ENCODE measurements at places on chromosomes 2 and 18.
A peak's percentile ranks its signal among the peaks of the same experiment; 100 is the strongest.

- no peak for DNase-seq
Observed at GRCh38 chr2:30421604-30422443, 25.2 kb upstream of the LCLAT1 start.

GRCh38 chr18:35345460-35345921 lies 1.3 kb upstream of the ZNF24 start:
- no peak for DNase-seq

GRCh38 chr2:160293391-160294091 lies 93.5 kb upstream of the ITGB6 start:
- no peak for DNase-seq

- DNase-seq, result no peak
Observed at GRCh38 chr2:235183786-235184185, 232.0 kb downstream of the SH3BP4 start.

DNA sequence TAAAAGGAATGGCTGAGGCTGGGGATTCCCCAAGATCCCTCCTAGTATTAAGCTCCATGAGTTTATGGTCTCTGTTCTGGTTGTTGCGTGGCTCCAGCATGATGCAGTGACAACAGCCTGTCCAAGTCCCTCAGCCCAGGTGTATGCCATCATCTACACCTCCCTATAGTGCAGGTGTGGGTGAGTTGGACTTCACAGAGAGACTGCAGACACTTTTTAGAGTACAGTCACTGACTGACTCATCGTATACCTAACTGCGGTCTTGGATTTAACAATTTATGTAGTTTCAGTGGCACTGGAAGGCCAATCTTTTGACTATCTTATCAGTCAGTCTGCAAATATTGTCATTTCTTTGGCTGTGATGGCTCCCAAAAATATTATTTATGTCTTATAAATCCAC lies 415.0 kb downstream of the TMX3 start:
- DNase-seq, result no peak

GRCh38 chr18:35682281-35682867 lies 100.8 kb downstream of the GALNT1 start:
- DNase-seq, result no peak

GRCh38 chr2:222569826-222570225 lies 86.1 kb downstream of the FARSB start:
- DNase-seq, result no peak

- DNase-seq, result no peak
Observed at GRCh38 chr2:154850532-154850931, 152.0 kb downstream of the KCNJ3 start.

- DNase-seq, result peak; percentile 67
Observed at GRCh38 chr2:94874277-94874997, 3.2 kb downstream of the TEKT4 start.

DNA sequence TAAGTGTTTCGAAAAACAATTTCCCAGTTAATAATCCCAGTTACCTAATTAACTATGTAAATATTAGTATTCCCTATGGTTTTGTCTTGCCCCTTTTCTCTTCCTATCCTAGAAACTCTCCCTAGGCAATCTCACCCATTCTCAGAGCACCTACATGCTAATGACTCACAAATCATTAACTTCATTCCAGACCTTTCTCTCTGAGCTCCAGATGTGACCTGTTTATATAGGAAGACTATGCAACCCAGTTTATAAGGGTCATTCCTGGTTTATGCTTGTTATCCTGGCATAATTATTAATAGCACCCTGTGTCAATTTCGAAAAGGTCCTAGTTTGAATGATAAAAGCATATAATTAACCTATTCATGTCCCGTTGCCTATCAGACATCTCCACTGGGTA lies 14.8 kb upstream of the SERTAD2 start:
- no peak for DNase-seq

DNA sequence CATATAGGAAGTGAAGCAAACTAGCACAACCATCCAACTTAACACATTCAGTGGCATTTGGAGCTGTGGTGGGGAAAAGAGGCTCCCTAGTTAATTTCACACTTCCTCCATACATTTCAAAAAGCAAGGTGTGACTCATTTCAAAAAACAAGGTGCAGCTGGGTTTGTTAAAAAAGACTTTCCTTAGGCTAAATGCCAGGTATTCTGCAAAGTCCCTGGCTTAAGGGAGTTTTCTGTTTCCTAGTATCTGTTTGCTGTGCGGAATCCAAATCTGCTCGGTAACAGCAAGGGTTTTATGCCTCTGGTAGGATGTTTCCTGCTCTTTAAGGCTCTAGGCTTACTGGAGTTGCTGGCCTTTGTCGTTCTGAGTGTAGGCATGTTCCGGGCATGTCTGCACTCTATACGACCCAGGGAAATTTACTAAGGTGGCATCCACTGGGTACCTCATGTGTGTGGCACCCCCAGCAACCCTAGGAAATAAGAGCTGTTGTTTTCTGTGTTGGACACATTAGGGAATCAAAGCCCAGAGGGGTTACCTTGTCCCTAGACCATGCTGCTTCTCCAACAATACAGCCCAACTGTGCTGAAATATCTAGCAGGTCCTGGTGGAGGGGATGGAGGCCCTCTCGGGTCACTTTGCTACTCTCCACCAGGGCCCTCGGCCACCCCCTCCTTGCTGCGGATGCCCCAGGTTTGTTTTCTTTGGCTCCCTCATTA lies 634 bp upstream of the MSGN1 start:
- DNase-seq, result no peak

DNA sequence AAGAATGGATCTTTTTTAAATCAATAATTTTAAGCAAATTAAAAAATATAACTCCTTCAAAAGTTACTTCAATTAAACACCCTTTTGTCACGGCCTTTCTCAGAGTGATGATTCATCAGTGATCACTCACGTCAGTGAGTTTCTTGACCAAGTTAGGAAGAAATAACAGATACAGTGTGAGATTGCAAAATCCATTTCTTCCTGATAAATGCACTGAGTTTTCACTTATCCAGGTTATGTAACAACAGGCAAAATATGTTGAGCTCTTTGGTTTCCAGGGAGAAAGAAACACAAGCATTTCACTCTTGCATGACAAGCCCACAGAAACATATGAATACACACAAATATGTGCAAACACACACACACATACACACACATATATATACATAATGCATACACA lies 195.9 kb upstream of the CYRIA start:
- no peak for DNase-seq

DNA sequence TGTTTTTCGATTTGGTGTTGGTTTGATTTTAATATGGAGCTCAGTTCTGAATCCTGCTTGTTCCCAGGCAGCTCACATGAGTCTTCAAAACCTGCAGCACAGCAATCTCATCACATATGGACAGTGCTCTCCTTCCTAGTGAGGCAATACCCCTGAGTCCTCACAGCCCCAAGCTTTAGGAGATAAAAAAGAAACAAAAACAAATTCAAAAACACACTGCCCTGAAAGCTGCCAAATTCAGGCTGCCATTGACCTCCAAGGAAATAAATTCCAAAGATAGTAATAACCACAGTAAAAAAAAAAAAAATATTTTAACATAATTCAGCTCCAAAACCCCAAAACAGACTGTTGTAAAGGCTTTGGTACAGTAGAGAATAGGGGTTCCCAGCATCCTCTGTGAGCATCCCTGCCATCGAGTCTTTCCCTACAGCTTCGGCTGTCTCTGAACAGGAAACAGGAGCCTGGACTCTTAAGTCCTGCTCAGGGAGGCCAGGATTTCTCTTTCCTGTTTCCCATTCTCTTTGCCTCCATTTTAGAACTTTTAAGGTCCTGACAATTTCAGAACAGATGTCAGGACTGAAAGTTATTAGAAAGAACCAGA lies 14.7 kb upstream of the SP3 start:
- no peak for DNase-seq

GRCh38 chr2:150480971-150481830 lies 6.3 kb downstream of the RND3 start:
- no peak for DNase-seq

- DNase-seq, result no peak
Observed at GRCh38 chr18:6963452-6964097, 154.0 kb downstream of the LAMA1 start.

- DNase-seq, result no peak
Observed at GRCh38 chr2:96143848-96144480, 1.3 kb downstream of the DUSP2 start.

DNA sequence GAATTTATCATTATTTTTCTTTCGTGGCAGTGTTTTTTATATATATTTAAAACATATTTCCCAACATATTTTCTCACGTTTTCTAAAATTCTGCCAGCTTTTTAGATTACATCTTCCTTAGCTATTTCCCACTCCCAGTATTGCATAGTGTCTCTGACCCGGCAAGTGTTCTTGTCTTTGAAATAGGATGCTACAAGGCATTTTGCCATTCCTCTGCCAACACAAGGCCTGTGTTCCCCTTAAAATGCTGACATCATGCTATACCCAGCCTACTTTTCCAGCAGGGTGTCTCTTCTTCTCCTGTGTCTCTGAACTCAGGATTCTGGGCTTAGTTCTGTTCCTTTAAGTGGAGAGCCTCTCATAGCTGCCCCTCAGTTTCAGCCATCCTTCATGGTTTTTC lies 115.2 kb downstream of the DIS3L2 start:
- DNase-seq, result no peak

DNA sequence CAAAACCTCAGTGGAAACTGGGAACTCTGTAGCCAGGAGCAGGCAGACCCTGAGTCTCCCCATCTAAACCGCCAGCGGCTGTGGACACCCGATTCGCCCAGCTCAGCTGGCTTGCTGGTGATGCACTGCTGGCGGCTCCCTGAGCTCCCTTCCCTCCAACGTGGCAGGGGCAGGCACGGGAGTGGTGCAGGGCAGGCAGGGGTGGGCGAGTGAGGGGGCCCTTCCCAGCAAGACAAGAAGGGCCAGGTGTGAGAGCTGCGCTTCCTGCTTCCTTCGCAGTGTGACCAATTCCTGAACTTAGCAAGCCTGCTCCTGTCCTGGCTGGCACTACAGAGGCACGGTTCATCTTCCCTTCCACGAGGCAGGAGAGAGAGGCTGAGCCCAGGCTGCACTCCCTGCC lies 12.3 kb upstream of the SEMA4C start:
- no peak for DNase-seq

DNA sequence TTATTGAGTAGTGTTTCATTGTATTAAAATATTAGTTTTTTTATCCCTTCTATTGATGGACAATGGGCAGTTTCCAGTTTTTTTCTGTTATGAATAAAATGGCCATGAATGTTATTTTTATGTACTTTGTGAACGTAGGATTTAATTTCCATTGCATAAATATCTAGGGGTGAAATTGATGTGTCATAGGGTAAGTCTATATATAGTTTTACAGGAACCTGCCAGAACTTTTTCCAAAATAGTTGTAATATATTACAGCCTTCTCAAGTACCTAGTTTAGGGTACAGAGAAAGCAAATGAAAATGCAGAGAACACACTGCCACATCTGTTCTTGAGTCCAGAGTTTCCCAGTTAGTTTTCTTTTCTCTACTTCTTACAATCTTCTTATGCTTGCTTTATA lies 378.6 kb downstream of the MEIS1 start:
- no peak for DNase-seq

- no peak for DNase-seq
Observed at GRCh38 chr2:7083580-7084509, 166.6 kb downstream of the RNF144A start.

DNA sequence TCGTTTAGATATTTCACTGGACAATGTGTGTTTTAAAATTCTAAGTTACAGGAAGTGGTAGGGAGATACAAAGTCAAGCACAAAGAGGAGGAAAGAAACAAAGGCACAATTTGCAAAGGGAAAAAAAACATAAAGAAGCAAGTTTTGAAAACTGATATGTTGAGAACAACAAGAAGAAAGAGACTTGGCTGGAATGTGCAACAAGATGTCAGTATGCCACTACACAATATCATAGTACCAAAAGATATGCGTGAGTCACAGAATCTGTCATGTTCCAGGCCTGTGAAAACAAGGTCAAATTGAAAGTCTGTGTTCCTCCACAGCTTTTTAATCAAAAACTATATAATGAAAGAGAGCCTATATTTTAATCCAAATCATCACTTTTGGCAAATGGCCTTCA lies 12.0 kb downstream of the EXOC6B start:
- no peak for DNase-seq

- no peak for DNase-seq
Observed at GRCh38 chr2:41966431-41966893, 81.4 kb upstream of the PKDCC start.

DNA sequence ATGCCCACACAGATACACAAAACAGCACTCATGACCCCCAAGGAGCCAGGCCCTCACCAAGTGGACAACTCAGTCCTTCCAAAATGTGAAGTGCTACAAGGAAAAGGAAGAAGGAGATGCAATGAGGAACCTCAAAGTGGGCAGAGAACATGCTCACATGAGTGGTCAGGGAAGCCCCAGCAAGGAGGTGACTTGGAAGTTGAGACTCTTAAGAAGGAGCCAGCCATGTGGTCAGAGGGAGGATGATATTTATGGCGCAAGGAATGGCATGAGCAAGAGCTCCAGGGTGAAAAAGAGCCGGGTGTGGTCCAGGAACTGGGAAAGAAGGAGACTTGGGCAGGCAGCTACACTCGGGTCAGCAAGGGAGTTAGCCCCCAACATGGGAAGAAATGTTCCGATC lies 30.0 kb upstream of the KLHL29 start:
- no peak for DNase-seq

DNA sequence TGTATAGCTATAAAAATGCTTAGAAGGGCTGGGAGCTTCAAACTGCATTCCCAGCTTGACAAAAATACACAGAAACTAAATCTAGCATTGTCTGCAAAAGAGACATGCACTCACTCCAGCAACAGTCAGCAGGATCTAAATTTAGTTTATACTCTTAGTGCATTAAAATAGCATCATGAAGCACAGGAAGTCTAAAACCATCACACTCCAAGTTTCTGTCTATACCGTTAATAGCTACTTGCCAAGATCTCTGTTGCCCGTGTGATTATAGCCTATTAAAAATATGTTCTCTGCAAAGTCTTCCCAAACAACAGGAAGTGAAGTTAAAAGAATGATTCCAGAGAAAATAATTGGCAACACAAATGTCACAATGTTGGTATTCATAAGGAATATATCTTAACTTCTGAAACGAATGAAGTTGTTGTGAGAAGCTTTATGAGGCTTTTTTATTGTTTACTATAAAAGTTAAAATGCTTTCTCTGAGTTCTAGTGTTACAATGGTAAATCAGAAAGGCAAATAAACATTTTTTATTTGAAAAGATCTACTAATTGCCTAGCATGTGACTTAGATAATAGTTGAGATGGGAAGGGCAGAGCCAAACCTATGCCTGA lies 184.2 kb downstream of the ZNF385B start:
- DNase-seq, result no peak

All from stimulated activated CD4-positive, alpha-beta T cell treated with anti-CD3 and anti-CD28 coated beads, Interleukin-12 subunit alpha, Interleukin-12 subunit beta, amount 100 ng/mL, for 24 hours (primary cell).